Right ventricle myocardium inferior (tissue), 1 donor: ENCODE measurements at places on chromosomes 2 and 18. TPM values are rescaled to one million over a fixed set of nuclear protein-coding genes. Genes with fewer than 3 reads are reported as not detected.

C2orf76 gene
- 6.8 TPM for total RNA-seq

GRCh38 chr18:6626457-6626856, 103.1 kb upstream of the ARHGAP28 start:
- no peak for DNase-seq

- no peak for DNase-seq
Measured at GRCh38 chr2:237912271-237913192, 53.1 kb downstream of the RAMP1 start.

DNA sequence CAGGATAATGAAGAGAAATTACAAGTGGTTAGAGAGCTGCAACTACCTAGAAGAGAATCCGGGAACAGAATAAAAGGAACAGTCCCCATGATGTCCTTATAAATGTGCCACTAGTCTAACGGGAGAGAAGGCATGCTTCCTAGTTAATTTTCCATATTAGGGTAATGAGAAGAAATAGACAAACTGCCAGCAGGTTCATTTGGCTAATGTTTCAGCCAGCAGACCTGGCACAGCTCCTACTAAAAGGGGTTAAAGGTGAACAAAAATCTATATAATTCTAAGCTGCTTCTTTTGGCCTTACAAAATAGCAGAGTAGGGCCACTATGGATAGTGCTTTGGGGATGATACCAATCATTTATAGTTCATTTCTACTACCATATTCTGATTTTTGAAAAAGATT, 845.3 kb upstream of the GCFC2 start:
- DNase-seq: no peak

DNA sequence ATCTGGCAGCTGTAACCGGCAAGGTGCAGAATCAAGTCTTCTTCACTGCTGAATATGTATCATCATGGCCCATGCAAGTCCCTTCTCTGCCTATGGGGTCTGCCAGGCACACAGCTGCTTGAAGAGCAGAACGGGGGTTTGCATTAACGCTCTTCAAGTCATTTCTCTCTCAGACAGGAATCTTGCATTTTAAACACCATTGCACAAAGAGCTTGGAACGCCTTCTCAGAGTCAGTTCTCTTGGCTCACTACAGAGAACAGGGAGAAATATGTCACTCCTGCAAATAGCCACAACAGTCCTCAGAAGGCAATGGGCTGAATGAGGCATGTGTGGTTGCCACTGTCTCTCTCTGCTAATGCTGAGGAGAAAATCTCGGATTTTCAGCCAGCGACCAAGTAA, 2173.5 kb upstream of the PIK3C3 start:
- DNase-seq: no peak

DNA sequence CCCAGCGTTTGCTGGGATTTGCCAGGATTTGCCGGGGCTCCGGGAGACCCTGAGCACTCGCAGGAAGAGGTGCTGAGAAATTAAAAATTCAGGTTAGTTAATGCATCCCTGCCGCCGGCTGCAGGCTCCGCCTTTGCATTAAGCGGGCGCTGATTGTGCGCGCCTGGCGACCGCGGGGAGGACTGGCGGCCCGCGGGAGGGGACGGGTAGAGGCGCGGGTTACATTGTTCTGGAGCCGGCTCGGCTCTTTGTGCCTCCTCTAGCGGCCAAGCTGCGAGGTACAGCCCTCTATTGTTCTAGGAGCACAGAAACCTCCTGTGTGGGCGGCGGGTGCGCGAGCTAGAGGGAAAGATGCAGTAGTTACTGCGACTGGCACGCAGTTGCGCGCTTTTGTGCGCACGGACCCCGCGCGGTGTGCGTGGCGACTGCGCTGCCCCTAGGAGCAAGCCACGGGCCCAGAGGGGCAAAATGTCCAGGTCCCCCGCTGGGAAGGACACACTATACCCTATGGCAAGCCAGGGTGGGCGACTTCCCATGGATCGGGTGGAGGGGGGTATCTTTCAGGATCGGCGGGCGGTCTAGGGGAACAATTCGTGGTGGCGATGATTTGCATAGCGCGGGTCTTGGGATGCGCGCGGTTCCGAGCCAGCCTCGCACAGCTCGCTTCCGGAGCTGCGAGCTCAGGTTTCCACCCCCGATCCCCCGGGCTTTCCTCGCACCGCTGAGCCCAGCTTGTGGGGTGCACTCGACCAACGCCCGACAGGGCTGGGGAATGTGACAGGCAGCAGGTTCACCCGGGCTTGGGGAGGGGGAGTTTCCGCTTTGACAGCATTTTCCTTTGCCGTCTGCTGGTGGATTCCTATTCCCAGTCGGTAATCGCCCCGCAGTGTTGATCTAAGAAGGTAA, 2.8 kb downstream of the ONECUT2 start:
- no peak for DNase-seq

- DNase-seq: peak; percentile 70
Measured at GRCh38 chr2:144516411-144516980, 3.4 kb downstream of the ZEB2 start.

DNA sequence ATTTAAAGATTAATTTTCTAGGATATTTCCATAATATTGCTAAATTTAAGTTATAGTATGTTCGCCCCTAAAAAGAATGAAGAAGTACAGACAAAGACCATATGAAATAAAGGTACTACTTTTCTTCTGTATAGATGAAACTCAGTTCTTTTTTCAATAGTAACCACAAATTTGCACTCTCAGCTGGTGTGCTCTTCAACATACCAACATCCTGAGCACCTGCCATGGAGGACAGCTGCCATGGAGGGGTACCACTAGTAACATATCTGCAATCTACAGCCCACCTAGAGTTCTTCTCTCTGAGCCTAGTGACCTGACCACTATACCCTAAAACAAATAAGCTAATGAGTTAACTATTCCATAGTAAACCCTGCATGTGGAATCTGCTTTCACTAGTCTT, 36.8 kb upstream of the ERCC3 start:
- no peak for DNase-seq

DNA sequence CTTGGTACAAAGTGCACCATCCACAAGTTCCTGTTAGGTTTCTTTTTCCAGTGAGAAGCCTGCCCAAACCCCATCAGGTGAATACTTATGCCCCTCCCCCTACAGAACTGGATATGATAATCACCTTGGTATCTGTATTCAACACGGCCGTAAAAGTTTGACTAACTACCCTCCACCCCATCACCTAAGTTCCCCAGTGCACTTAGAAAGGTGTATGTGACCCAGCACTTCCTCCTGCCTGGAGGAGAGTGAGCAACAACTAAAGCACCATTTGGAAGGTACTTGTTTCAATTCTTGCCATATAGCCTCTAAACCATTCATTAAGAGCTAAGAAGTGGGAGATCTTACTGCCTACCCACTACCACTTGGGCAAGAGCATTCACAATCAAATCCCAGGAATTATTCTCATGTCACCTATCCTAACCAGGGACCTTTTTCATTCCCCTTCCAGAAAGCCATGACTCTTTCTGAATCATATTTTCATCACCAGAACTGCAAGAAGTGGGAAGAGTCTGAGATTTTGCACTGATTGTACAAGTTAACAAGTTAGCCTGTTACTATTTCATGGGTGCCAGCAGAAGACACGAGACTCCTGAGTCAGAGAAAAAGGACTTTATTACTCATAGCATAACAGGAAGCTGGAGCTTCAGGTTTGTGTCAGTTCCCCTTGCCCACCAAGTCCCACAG, 53.5 kb upstream of the NDUFV2 start:
- DNase-seq: no peak

GRCh38 chr2:30455114-30455738, 8.2 kb downstream of the LCLAT1 start:
- no peak for DNase-seq

DNA sequence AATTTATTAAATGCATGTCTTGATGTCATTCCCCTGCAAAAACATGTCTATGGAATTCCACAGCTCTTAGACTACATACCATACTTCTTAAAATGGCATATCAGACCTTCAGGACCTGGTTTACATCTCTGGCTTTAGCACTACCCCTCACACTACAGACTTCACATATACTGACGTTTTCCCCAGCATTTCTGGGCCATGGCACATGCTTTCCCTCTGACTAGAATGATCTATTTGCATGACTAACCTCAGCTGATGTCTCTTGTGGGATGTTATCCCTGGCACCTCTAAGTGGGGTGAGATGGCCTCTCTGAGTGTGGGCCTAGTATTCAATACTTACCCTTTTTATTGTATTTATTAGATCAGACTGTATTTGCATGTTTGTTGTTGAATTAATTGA, 381.6 kb downstream of the ERBB4 start:
- DNase-seq: no peak

GRCh38 chr18:35477497-35477896, 20.3 kb downstream of the INO80C start:
- DNase-seq: no peak

DNA sequence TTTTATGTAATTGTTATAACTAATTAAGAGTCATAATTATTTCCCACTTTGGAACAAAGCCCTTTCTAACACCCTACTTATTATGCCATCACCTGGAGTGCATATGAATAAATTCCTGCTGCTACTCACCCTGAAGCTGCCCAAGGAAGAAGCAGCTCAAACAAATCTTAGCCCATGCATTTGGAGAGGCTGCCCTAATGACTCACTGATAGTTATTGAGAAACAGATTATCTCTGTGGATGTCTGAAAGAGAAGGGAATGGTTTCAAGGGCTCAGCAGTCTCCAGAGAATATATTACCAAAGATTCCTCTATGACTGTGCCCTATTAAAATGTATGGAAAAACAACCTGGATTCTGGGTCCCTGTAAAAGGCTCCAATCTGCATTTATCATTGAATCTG, 81.0 kb downstream of the GPR39 start:
- DNase-seq: no peak

GRCh38 chr2:138421315-138421970, 80.1 kb upstream of the SPOPL start:
- no peak for DNase-seq

GRCh38 chr2:70987386-70987785, 7.3 kb downstream of the TEX261 start:
- no peak for DNase-seq

- no peak for DNase-seq
Measured at GRCh38 chr2:181380581-181380980, 76.6 kb upstream of the ITGA4 start.

DNA sequence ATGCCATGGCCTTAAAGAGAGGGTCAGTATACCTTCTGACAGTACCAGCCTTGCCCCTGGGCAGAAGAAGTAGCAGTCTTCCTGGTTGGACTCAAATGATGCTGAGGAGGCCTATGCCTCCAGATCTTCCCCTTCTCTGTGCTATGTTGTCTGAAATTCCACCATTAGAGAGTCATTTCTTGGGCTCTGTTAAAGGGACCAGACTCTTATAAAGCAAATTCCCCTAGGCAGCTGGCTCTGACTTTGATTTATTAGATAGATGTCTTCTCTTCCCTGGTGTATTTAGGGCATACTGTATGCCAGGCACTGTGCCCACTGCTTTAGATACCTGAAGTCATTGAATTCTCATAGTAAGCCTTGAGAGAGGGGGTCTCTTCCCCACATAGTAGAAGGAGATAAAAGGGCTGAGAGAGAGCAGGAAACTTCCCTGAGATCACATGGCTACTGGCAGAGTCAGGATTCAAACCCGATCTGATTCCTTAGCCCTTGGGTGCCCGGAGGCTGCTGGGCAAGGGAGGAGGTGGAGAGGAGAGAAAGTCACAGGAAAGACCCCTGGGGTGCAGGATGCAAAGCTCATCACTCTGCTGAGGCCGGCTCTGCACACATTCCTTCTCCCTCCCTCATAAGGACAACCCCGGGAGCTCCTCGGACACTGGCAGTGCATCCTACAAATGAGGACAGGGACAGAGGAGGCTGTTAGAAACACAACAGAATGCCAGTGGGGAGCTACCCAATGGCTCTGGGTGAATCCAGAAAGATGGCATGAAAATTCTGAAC, 23.0 kb downstream of the COPS9 start:
- no peak for DNase-seq

GRCh38 chr2:18487106-18487913, 73.1 kb downstream of the RDH14 start:
- DNase-seq: no peak

DNA sequence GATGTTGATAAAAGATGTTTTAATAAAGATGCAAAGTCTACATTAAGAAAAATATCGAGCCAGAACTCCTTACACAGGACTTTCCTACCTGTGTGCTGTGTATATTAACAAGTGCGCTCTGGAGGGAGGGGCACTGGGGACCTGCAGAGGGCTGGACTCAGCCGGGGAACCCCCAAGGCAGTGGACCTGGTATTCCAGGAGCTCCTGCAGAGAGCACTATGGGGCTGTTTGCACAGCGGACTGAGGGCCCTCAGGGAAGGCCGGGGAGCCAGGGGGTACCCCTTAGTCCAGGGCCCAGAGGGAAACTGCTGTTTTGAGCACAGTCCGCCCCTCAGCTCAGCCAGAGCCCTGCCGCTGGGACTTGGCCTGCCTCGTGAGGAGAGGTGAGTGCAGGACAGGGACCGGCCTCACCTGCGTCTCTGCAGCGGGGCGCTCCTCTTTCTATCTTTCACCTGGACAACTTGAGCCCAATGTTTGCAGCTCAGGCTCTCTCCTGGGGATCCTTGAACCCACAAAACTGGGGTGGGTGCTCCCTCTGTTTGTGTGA, 168.4 kb downstream of the ARL4C start:
- no peak for DNase-seq

- DNase-seq: no peak
Measured at GRCh38 chr2:79511320-79511951, 1.4 kb upstream of the CTNNA2 start.
